Activated CD4-positive, alpha-beta T cell treated with anti-CD3 and anti-CD28 coated beads, Interleukin-2, Interleukin-4, amounts not matched to agents 100 ng/mL and 50 ng/mL, durations not matched to agents 16 hours and 8 hours (primary cell): ENCODE measurements at places on chromosomes 3 and 15.

- no peak for DNase-seq
Measured at GRCh38 chr15:91795235-91795634, 58.3 kb upstream of the SLCO3A1 start.

DNA sequence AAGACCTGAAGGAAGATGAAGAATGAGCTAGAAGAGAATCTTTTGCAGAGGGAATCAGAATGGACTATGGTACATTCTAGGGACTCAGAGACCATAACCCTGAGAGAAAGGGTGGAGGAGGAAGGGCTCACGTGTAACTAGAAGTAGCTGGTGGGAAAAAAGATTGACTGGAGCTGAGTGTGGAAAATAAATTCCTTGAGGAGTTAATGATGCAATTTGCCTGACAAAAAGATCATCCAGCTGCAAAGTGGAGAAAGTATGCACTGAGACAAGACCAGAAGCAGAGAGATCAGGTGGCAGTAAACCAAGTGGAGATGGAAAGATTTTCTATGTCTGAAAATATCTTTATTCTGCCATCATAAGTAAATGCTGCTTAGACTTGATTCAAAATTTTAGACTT lies 52.9 kb upstream of the TBL1XR1 start:
- no peak for DNase-seq

GRCh38 chr15:85551221-85551832 lies 170.9 kb downstream of the AKAP13 start:
- no peak for DNase-seq

- no peak for DNase-seq
Measured at GRCh38 chr15:31544361-31544760, 217.7 kb downstream of the KLF13 start.

DNA sequence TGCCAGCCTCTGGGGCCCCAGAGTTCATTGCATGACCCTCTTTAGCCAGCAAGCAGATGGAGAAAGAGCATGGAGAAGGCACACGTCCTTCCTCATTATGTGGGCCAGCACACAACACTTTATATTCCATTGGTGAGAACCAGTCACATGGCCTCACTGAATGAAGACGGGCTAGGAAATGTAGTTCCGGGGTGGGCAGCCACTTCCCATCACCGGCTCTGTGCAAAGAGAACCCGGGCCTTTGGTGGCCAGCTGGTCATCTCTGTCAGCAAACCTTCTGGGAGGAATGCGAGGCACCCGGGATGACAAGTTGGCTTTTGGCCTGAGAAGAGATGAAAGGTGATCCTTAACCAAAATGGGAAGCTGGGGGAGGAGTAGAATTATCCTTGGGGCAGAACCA lies 90.2 kb upstream of the VGLL4 start:
- no peak for DNase-seq

- DNase-seq = no peak
Measured at GRCh38 chr3:192156382-192156781, 571.0 kb downstream of the FGF12 start.

- DNase-seq = no peak
Measured at GRCh38 chr3:142251951-142252350, 26.6 kb upstream of the GK5 start.

DNA sequence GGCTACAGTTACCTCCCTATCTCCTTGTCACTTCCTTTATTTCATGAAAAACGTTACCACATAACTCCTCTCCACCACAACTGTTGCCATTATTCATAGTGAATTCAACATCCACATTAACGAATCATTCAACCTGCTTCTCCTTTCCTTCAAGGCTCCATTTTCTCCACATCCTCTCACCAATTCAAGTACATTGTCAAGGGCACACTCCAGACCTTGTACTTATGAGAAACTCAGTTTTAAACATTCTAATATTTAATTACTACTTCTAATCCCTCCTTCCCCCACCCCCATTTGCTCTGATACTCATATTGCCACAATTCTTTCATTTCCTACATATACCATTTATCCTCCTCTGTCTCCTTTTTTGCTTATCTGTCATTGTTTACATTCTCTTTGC lies 871.2 kb downstream of the TUSC7 start:
- DNase-seq = no peak

- DNase-seq = peak; percentile 58
Measured at GRCh38 chr3:183895296-183895695, 10.6 kb upstream of the PARL start.
